SK-N-SH (cell line): ENCODE measurements at places on chromosomes 2 and 18.

DNA sequence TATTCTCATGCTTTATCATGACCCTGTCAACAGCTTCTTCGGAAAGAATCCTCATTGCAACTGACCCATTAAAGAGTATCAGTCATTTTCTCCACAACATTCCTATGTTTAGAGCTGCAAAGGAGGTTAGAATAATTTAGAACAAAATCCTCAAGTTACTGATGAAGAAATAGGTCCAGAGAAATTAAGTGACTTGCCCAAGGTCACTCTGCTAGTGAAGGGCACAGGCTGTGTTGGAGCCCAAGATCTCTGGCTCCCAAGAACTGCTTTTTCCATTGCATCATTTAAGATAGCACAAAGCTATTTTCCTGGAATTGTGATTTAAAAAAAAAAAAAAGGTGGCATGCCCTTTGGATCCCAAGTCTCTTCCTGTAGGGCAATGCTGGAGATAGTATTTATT, 9.6 kb downstream of the IRS1 start:
- DNase-seq = no peak

DNA sequence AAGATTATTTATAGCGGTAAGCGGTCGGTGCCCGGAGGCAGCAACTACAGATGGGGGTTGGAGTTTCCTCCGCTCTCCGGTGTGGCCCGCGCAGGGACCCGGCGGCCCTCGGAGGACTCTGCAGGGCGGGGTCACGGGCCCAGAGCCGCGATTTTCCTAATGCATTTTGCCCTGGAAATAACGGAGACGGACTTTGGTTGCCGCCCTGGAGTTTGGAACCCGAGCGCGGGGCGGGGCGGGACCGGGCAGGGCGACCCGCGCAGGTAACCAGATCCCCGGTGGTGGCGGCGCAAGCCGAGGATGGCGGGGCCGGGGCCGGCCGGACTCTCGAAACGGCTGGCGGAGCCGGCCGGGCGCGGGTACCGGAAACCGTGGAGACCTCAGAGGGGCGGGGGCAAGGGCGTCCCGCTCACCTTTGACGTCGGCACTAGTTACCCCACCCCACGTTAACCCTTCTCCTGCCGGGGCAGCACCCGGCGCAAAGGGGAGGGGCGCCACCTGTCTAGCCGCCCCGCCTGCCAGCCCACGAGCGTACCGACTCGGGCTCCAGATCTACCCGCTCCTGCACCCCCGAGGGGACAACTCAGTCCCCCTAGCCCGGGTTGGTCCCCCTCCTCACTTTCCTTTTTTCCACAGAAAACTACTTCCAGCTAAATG, 2.9 kb downstream of the CYP26B1 start:
- DNase-seq = peak; percentile 67

GRCh38 chr2:46294176-46294836, 2.9 kb upstream of the EPAS1 start:
- DNase-seq = peak; percentile 77

GRCh38 chr2:143936848-143937722, 582.8 kb downstream of the ZEB2 start:
- peak; percentile 85 for DNase-seq

DNA sequence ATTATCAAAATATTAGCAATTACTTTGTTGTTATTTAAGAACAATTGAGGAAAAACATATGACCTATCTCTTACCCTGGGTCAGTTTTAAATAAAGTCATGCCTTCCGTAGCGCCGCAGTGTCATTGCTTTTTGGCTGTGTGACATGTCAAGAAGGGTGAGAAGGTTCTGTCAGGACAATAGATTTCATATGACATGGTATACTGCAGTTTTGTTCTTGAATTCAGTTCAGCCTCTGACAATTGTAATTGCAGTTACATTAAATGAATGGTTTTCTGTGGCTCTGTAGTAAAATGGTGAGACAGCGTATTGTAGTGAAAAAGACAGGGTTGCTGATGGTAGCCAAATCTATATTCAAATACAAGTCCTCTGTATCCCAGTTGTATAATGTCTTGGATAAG, 307.2 kb downstream of the CDH2 start:
- DNase-seq = no peak

- DNase-seq = no peak
Measured at GRCh38 chr18:37783771-37784170, 218.2 kb upstream of the CELF4 start.

DNA sequence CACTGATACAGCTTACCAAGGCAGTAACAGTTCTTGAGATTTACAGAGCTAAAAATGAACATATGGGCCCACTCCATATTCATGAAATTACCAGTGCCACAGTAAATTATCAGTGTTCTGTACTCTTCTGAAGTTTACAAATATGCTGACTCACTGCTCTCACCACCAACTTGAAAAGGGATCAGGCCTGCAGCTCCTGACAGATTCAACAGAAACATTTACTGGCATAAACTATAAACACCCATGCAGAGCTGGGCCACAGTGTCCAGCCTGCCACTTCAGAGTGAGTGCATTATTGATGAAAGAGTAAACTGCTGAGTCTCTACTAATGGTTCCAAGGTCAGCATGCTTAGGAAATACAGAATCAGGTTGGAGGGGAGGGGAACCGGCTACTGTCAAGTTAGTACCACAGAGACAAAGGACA, 83.1 kb downstream of the FARSB start:
- DNase-seq = no peak

GRCh38 chr2:151860210-151860609, 32.0 kb upstream of the ARL5A start:
- DNase-seq = no peak

DNA sequence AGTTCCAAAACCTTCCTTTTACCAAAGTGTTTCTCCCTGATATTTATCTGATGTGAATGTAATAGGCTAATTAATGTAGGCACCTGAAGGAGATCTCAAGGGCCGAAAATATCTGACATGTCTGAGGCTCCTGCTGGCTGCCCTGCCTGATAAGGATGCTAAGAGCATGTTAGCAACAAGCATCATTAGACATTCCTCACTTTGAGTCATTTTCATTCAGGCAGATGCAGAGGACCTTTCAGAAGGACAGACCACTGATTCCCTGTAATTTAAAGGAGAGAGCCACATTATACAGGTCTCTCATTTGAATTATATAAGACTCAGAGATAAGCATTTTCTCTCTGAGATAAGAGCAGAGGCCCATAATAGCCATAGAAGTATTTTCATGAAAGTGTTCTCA, 222.4 kb upstream of the NCKAP5 start:
- DNase-seq = no peak

- peak; percentile 99 for DNase-seq
Measured at GRCh38 chr2:219206328-219207133, at the start of gene ZFAND2B. TSS of gene ZFAND2B (plus strand) at chr2:219206782. CDS start at chr2:219206988, 206 bp downstream.

- no peak for DNase-seq
Measured at GRCh38 chr2:108106731-108107130, 120.4 kb downstream of the SLC5A7 start.

GRCh38 chr18:7021994-7022840, 95.4 kb downstream of the LAMA1 start:
- peak; percentile 83 for DNase-seq

- DNase-seq = no peak
Measured at GRCh38 chr2:71586471-71586870, 133.1 kb downstream of the DYSF start.

DNA sequence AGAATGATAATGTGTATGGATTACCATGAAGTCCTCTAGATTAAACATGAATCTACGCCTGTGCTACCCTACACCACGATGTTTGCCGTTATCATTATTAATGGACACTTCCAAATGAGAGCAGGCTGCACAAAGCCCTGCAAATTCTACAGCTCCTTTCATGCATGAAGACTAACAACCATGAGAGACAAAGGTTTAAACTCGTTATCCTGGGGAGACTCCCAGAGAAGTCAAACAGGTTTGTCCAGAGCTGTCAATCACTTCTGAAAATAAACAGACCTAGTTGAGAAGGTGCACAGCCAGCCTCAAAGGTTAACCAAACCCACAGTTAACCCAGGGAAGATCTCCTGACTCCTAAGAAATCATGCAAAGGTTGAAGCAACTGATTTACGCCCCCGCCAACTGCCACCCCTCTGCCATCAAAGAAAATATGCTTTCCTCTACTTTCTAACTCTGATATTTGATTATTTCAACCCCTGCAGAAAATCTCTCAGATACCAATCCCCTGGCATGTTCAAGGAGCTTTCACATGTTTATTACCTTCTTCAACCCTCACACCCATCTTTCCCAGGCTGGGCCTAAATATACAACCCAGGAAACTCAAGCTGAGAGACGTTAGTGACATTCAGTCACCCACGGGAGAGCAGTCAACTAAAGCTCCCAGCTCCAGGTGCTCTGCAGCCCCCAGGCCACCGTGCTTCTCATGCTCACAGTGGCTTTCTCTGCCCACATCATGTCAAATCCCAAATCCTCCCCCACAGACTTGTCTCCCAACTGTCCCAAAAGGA, 35.9 kb downstream of the MYO5B start:
- no peak for DNase-seq

- no peak for DNase-seq
Measured at GRCh38 chr2:241540401-241540770, 18.2 kb upstream of the BOK start.

DNA sequence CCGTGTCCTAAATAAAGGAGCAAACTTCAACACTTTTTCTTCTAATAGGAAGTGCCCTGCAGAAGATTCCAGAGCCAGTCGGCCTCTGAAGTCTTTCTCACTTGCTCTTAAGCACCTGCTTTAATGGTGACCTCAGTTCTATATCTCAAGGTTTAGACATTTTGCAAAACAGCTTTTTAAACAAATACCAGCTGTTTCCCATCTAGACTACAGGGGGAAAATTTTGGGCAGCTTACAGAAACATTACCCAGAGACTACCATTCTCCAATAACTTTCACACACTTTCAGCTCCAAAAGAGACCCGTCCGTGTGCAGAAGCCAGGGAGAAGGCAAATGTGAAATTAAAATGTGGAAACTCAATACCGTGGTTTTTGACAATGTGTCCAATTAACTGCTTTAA, 285.3 kb upstream of the CCDC68 start:
- no peak for DNase-seq

- no peak for DNase-seq
Measured at GRCh38 chr2:141806090-141806489, 324.7 kb downstream of the LRP1B start.

DNA sequence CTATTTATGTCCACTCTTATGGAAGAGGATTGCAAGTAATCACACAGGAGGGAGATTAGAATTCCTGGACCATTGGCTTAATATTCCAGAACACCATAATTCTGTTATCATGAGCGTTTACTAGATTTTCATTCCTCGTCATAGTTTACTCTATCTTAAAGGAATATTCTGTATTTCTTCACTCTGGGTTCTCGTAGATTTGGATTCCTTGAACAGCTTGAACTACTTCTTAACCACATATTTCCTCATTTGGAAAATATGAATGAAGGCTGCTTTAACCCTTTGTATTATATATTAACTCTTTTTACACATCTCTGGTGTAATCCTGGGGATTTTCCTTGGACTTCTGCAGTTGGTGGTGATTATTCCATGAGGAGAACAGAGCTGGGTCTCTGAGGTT, 46.3 kb upstream of the CCBE1 start:
- DNase-seq = no peak

DNA sequence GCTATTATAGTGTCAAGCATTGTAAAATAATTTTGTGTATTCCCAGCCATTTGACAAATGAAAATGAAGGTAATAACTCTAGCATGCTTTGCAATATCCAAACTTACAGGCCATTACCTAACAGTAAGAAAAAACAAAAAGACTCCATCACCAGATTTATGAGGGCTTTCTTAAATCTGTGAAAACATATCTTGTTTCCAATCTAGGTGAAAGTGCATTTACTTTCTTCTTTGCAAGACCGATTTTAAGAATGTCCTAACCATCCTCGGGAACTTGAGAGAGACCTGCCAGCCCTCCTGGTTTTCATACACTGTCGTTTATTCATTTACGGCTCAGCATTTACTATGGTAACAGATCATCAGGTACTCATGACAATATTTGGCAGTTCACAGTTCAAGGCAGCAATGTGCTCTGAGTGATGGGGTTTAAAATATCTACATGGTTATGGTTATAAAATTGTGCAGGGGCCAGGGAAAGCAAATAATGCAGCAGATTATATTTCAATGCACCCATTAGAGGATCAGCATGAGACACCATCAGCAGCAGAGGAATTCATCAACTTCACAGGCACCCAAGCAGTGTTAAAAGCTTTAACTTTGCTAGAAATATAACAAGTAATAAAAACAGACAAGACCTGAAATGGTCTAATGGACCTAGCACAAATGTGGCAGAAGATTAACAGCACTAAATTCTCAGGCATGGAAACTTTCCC, 34.4 kb upstream of the PARD3B start:
- DNase-seq = no peak

GRCh38 chr2:39948016-39948719, 169.1 kb upstream of the THUMPD2 start:
- DNase-seq = no peak

GRCh38 chr2:48144777-48145176, 238.5 kb upstream of the FBXO11 start:
- DNase-seq = no peak

- peak; percentile 16 for DNase-seq
Measured at GRCh38 chr18:27363872-27364271, 178.8 kb upstream of the CHST9 start.

DNA sequence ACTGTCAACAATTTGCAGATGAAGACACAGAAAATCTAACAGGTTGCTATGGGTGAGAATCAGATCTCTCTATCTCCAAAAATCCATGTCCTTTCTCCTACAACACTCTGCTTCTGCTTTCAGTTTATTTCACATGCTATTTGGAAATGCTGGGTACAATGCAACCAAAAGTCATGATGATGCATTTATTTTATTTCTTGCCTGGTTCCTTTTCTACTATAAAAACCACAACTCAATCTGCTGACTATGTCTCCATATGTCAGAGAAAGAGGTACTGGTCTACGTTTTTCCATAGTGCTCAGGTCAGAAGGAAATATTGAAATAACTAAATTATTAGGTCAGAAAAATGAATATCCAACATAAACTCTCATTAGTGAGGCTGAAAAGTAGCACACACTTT, 20.5 kb downstream of the RAD51AP2 start:
- no peak for DNase-seq

DNA sequence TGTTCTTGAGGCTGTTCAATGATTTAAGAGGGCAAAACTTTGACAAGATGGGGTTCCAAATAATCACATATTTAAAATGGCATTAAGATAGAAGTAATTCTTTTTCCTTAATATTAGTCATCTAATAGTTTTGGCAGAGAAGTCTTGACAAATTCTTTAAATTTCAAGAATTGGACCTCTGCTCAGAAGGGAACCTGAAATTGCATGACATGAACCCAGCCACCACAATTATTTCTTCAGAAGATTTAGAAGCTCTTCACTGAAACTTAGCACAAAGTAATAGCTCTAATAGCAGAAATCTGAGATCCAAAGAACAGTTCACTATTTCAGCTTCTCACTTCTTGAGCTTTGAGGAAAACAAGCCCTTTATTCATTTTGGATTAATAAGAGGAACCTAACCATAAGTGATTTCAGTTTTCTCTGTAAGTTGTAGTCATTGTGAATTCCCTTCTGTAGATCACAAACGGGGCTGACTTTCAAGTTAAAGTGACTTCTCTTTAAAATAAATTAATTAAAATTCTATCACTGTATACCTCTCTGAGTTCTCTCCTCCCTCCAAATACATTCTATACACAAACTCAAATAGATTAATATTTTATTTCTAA, 100.6 kb upstream of the ITGA4 start:
- DNase-seq = no peak

GRCh38 chr2:42769583-42770287, 5.8 kb upstream of the OXER1 start:
- DNase-seq = no peak
